ENCODE measurements at places on chromosomes 12 and 14.

DNA sequence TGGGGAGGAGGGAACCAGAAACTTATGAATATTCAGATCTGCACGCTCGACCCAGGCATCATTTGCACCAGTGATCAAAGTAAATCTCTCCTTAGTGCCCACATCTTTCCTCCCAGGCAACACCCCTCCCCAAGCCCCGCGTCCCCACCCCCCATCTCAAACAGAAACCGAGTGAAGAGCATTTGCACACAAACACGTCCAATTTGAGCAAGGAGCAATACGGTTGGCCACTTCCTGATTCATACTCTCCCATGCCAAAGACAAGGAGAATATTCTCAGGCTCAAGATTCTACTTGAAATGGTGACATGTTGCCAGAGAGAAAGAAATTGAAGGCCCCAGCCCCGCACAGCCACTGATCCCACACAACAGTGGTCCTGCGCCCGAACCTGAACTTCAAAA is 7.1 kb downstream of the FOXN3 start:
- DNase-seq, result no peak

DNA sequence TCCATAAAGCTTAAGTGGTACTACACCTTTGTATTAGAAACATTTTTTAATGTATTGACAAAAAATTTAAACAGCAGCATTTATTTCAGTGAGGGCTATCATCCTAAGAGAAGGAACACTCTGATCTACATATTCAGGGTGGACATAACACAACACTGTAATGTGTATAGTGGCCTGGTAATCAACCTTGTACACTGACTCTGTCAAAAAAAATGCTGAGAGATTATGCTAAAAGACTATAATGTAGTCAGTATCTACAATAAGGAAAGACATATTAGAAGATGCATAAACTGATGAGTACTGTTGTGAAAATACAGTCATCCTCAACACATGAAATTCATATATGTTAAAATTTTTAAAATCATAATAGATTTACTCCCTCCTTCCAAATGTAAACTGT is 68.2 kb downstream of the C2CD5 start:
- no peak for DNase-seq

DNA sequence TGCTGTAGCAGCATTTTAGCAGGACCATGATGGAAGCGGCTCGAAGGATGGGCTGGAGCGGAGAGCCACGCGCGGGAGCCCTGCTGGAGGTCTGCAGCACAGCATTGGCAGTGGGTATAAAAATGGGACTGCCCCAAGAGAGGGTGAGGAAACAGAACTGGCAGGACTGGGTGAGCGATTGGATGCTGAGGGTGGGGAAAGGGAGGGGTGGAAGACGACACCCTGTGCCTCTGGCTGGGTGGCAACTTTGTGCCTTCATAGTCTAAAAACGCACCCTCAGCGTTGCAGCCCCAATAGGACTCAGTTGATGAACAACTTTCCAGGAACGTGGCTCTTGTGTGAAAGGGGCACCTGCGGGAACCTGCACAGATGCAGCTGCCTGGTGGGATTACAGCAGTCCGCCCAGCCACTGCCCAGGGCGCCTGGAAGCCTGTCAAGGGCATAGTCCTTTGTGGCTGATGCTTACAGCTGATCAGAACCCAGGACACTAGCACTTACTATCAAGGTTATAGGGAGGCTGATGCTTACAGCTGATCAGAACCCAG is 73.0 kb downstream of the NINJ2 start:
- no peak for DNase-seq

DNA sequence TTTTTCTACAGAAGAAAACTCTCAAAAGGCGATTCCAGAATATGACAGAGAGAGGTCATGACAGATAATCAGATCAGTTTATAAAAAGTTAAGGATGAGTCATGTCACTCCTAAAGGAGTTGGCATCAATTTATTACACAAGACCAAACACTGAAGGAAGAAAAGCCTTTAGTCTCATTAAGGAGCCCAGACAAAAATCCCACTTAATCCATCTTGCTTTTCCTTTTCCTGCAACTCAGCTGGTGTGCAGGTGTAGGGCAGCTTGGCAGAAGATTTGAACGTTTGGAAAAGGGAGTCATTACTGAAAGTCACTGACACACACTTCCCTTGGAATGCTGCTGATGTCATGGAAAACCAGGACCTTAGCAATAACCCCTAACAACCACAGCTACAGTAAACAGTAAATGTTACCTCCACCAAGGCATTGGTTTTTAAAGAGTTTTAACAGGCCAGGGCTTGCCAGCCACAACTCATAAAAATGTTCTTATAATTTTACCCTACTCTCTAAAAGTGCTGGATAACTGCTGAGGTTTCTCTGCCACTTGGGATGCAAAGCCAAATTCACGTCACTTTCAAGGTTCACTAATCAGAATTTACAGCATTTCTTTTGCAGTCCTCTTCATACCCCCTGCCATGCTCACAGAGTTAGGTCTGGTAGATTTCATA is 320.6 kb downstream of the RAD51B start:
- no peak for DNase-seq

- no peak for DNase-seq
These were observed 49.7 kb downstream of the CYP46A1 start for GRCh38 chr14:99733540-99734405.

DNA sequence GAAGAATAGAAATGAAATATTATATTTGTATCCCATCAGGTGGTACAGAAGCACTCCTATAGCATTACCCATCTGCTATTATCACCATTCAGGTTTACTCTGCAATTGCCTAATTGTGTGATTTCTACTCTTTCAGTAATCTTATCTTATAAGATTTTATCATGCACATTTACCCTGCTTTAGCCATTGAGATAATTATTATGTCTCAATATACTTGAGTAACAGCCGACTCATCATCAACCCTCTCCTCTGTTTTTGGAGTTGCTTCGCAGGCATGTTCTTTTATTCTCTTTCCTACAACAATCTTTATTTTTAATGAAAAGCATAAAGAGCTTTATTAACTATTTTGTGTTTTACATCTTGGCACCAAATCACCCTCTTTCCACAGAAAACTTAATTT is 419.9 kb downstream of the LRIG3 start:
- no peak for DNase-seq

GRCh38 chr12:63319386-63319785 is 168.4 kb upstream of the AVPR1A start:
- DNase-seq, result no peak

GRCh38 chr12:45568808-45569207 is 160.7 kb upstream of the ARID2 start:
- no peak for DNase-seq

GRCh38 chr12:113298861-113299545 is 35.9 kb downstream of the SLC8B1 start:
- DNase-seq, result no peak

DNA sequence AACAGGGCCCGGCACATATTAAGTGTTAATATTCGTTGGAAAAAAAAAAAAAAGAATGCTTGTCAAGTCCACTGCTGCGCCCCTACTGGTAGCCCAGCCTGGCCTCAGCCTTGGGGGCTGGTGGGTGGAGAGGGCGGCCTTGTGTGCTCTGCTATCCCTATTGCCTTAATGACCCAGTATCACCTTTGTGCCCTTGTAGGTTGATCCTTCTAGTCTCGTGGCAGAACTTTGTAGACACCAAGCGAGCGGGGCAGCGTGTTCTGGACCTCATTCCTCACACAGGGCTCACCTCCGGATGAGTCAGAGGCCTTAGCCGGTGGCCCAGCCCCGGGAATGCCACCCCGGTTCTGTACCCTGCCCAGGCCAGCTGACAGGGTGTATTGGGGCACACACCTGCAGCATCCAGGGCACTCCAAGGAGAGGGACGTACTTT is 1.8 kb upstream of the RCOR1 start:
- no peak for DNase-seq

DNA sequence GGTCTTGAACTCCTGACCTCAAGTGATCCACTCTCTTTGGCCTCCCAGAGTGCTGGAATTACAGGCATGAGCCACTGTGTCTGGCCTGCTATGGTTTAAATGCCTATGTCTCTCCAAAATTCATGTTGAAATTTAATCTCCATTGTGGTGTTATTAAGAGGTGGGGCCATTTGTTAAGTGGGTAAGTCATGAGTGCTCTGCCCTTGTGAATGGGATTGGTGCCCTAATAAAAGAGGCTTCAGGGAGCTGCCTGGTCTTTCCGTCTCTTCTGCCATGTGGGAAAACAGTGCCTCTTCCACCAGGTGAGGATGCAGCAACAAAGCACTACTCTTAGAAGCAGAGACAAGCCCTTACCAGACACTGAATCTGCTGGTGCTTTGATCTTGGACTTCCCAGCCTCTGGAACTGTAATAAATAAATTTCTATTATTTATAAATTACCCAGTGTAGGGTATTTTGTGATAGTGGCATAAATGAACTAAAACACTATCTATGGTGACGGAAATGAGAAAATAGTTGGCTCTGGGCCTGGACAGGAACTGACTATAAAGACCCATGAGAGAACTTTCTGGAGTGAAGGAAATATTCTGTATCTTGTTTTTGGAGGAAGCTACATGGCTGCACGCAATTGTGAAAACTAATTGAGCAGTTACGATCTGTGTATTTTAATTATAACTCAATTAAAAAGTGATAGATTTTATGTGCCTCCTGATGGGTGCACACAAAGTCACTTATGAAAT is 12.1 kb upstream of the ATP23 start:
- DNase-seq, result no peak
